ENCODE measurements at places on chromosomes 3 and 15.

DNA sequence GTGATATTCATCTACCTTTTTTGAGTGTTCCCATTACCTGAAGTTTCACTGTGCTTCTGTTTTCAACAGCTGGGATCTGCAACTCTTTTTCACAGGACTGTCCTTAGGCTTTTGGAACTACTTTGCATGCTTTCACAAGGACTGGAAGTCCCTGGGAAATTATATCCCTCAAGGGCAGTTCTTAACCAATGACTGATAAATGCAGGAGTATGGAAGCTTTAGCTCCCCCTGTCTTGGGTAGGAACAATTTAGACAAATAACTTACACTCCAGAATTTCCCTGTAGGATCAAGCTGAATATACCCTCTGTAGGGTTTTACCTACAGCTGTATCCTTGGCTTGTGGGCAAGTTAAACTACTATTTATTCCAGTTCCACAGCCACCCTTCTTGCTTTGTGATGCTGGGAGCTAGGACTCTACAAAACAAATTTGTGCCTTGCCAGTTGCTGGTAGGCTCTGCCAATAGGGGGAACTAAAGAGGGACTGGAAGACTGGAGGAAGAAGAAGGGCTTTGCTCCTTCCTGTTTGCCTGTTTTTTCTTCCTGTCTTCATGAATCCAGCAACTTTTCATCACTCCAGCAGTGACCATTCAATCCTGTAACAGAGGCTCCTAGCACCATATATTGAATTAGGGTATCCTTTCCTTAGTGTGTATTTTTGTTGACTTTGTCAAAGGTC lies 6.8 kb upstream of the ZNF280D start:
- DNase-seq, result no peak

DNA sequence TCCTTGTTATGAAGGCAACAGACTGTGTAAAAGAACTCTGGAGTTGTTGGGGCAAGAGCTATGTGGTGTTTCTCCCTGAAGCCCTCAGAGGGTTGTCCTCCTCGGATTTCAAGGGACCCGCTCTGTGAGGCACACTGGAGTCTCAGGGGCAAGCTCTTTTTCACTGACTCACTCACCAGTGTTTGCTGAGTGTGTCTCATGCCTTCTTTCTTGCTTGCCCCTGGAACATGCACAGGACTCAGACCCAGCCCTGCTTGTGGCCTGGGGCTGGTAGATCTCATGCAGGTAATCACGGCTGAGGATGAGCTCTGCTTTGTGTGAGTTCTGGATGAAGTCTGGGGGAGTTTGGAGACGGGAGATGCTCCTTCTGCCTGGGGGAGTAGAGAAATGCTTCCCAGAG lies 93.7 kb downstream of the CACNA1D start:
- DNase-seq, result no peak

DNA sequence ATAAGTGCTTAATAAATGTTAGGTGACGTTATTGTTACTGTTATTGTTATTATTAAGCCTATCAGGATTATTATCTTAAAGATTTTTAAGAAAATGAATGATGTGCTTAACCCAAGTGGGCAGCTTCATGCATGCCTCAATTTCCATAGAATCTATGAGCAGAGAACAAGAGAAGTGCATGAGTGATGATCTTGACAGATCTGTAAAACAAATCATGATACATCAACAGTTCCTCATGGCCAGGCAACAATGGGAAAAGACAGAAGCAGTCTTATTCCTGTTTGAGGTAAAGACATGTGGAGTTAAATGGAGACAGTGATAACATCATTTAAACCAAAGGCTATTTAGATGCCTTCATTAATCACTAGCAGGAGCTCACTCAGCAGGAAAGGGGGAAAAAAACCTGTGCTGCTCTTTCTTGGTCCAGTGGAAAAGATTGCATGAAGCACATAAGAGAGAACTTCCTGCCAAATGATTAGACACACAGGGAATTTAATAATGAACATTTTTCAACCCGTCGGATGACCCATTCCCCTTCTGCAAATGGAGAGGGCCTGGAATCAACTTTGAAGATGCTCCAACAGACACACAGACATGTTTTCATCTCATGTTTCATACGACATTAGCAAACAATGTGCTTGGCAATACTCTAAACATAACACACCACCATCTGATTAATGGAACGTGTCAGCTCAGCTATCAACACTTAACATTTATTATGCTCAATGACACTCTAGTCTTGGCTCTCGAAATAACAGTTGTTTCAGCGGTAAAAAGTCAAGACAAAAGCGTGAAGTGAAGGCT lies 212.2 kb upstream of the LRRN1 start:
- DNase-seq, result no peak

GRCh38 chr15:29470311-29470710 lies 200.7 kb upstream of the NSMCE3 start:
- no peak for DNase-seq

- DNase-seq, result no peak
Measured at GRCh38 chr15:47756872-47757271, 39.6 kb downstream of the SEMA6D start.

DNA sequence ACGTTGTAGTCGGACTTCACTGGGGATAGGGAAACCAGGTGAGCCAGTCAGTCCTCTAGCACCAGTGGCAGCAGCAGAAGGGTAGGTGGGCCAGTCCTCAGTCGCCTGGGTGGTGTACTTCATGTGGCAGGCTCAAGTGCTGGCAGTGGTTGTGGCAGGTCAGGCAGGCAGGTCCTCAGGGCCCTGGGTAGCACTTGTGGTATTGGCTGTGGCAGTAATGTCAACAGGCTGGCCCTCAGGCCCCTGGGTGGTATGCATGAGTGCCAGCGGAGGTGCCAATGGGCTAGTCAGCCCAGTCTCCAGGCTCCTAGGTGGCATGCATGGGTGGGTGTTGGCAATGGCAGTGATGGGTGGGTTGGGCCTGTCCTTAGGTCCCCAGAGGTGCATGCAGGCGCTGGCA lies 40.6 kb downstream of the FAIM start:
- no peak for DNase-seq

DNA sequence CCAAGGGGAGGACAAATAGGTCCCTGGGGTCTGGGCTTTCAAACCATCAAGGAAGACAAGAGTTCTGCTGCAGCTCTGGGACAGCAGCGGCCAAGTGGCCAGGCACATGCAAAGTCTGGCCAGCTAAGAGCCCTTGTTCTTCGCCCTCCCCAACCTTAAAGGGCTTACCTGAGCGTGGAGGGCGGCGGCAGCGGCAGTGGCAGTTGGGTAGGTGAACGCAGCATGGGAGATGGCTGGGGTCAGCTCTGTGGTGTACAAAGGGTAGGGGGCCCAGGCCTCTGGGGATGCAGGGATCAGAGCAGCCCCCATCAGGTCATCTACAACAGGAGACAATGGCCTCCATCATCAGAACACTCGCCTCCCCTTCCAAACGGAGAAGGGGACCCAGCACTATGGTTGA lies 27.1 kb downstream of the RBPMS2 start:
- no peak for DNase-seq

- DNase-seq, result no peak
Measured at GRCh38 chr3:117404141-117404540, 694.6 kb downstream of the TUSC7 start.

DNA sequence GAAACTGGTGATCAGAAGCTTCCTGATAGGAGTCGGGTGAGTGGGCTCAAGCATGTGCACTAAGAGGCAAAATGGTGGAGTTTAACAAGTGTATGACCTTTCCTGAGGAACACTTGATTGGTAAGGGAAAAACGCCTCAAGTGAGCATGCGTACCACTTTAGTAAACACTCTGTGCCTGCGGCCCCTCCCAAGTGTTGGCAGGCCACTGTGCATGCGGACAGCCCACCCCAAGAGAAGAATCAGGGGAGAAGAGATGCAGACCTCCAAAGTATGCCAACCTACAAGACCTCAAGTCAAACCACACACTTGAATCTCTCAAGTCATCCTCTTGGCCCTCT lies 122.3 kb downstream of the CTNNB1 start:
- DNase-seq, result no peak

GRCh38 chr15:49620199-49620598 lies 419 bp downstream of the FAM227B start:
- no peak for DNase-seq

GRCh38 chr15:100256101-100256969 lies 85.4 kb downstream of the ADAMTS17 start:
- DNase-seq, result no peak
